AG09309 (cell line): ENCODE measurements at places on chromosomes 7 and 10.

DNA sequence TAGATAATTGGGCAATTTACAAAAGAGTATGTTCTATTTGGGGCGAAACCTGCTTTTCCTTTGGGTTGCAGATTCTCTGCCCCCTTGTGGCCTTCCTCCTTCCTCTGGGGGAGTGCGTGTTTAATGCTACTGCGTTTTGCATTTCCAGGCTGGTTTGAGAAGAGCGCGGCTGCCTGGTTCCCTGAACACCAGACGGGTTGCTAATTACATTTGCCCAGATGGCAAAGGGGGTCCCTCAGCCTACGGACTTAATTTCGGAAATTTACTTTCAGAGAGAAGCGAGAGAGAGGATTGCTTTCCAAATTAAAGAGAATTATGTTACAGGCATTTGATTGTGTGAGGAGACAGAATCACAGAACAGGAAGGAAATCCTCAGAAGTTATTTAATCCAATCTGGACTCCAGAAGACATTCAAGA is 91.9 kb upstream of the JAZF1 start:
- peak; percentile 18 for DNase-seq

GRCh38 chr10:46235705-46236545 is 50.9 kb upstream of the ANTXRL start:
- DNase-seq, result no peak

- no peak for DNase-seq
These were observed 42.5 kb downstream of the C7orf25 start for GRCh38 chr7:42869131-42870020.

GRCh38 chr7:107891636-107892366 is 818 bp downstream of the DLD start:
- no peak for DNase-seq

- DNase-seq, result no peak
These were observed 203.3 kb downstream of the TAX1BP1 start for GRCh38 chr7:27943241-27943640.

- DNase-seq, result no peak
These were observed 182.8 kb upstream of the BMPER start for GRCh38 chr7:33722383-33723101.

GRCh38 chr10:102773986-102774385 is 30.2 kb downstream of the WBP1L start:
- DNase-seq, result no peak

GRCh38 chr10:110802090-110802489 is 69.6 kb upstream of the PDCD4 start:
- DNase-seq, result peak; percentile 37

GRCh38 chr7:94301024-94301586 is 93.6 kb upstream of the COL1A2 start:
- DNase-seq, result peak; percentile 89
